Regular cardiac myocyte (primary cell): ENCODE measurements at places on chromosomes 1 and 21. TPM values are rescaled to one million over a fixed set of nuclear protein-coding genes. Genes with fewer than 3 reads are reported as not detected.

Gene DENND2D
- total RNA-seq: 2.1 and 10.7 TPM in 2 replicates

Gene ADORA1
- 0.38 and 2.0 TPM in 2 replicates for total RNA-seq

Gene VWA1
- total RNA-seq: 2.9 and 9.0 TPM in 2 replicates

Gene RYR2
- total RNA-seq: under 0.01 TPM in 1 of 2 replicates, not detected in the other

Gene CLDN17
- not detected in 2 replicates for total RNA-seq

Gene LCE3E
- total RNA-seq: not detected in 2 replicates
